ENCODE measurements at places on chromosomes 7 and 10.

GRCh38 chr7:37391791-37392672, 56.6 kb downstream of the ELMO1 start:
- no peak for DNase-seq

- DNase-seq, result no peak
Observed at GRCh38 chr7:106041140-106041717, 70.9 kb downstream of the SYPL1 start.

DNA sequence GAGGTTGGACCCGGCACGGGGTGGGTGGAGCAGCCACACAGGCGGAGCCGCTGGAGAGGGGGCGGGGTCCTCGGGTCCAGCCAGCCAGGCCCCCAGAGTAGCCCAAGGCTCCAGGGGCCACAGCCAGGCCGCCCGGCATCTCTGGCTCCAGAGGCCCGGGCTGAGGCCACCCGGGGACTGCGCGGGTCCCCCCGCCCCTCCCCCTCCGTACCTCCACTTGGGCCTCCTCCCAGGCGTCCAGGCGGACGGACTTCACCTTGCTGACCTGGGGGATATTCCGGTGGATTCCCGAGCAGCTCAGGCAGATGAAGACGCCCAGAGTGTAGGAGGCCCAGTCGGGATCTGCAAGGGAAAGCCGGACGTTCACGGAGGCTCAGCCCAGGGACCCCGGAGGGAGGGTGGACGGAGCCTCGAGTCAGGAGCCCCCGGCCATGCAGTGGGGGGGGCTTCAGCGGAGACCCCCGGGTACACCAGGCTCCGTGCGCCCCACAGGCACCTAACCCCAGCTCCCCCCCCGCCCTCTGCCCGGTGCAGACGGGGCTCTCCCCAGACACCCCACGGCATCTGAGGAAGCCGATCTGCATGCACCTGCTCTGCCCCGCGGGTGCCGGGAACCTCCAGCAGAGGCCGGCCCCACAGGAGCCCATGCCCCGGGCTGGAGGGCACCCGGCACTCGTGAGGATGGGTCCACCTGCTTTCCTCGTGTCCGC, 19.2 kb downstream of the ADAP1 start:
- no peak for DNase-seq

DNA sequence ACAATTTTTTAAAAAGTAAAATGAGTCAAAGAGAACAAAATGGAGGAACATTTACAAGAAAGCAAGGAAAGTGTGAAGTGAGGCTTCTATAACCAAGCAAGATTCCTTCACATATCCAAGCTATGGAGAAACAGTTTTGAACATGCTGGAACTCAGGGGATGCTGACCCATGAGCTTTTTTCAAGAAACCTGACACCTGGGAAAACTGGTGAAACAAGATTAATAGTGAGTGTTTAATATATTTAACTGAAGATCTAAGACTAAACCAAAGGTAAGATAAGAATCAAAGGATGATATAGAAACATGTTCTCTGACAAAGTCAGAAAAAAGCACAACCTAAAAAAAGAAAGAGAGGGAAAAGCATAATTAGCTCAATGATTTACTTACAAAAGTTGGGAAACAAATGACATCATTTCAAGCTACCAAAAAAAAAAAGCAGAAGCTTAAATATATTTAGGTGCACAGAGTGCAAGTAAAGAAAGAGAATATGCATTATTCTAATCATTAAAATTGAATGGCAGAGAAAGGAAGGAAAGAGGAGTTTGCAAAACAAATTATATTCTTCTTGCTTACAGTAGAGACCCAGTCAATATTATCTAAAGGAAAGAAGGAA, 24.9 kb downstream of the C7orf25 start:
- no peak for DNase-seq

- no peak for DNase-seq
Observed at GRCh38 chr7:129949292-129950133, 3.2 kb downstream of the UBE2H start.

- no peak for DNase-seq
Observed at GRCh38 chr10:7592627-7593026, 74.1 kb downstream of the ITIH5 start.

GRCh38 chr10:18625886-18626285, 25.5 kb downstream of the NSUN6 start:
- no peak for DNase-seq

DNA sequence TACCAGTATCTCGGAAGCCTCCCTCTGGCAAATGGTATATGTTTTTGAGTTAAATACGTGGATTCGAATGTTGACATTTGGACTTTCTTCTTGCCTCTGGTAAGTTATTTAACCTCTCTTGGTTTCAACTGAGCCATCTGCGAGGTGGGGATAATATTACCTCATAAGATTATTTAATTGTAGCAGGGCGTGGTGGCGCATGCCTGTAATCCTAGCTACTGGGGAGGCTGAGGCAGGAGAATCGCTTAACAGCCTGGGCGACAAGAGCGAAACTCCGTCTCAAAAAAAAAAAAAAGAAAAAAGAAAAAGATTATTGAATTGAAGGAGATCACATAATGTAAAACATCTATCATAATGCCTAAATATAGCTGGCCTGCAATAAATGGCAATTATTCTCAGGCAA, 396 bp upstream of the TAF5 start:
- no peak for DNase-seq

DNA sequence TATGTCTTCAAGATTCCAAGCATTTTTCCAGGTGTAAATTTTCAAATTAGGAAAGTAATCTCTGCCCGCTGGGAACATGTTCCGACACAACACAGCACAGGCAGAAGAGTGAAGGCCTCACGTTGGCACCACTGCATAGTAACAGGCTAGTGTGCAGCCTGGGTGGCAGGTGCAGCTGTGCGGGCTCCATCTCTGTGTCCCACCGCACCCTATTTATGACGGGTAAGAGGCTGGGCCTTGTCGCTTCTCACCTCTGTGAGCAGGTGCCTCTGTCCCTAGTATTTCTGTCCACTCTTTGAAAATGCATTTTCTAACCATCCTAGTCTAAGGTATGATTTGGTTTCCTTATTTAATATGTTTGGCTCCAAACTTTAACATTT, 24.1 kb downstream of the VIPR2 start:
- no peak for DNase-seq

GRCh38 chr10:29107866-29108498, 180.9 kb upstream of the LYZL1 start:
- DNase-seq, result no peak

DNA sequence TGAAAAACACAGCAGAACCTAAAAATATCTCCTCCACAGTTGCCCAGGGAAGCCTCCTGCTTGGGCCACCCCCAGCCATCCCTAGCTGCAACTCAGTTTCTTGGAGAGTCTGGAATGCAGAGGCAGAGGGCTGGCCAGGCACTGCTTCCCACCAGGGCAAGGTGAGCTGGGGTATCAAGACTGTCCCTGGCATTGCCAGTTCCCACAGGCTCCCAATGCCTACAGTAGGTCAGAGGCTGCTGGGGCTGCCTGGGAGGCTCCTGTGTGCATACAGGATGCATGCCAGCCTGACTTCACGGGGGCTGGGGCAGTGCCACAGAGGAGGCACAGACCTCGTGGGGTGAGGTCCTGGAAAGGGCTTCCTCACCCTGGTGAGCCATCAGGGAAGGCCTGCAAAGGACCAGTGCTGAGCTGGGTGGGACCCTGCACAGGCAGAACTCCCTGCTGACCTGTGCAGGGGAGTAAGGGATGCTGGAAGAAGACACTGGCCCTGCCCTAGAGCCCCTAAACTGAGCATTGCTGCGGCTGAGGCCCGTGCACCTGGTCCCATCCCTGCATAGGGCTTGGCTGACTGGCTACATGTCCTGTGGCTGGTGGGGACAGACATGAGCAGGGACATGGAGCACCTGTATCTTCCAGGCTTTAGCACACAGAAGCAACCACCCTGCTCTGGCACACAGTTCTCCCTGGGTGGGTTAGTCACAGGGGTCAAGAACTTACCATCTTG, 121.9 kb upstream of the RET start:
- no peak for DNase-seq

- DNase-seq, result peak; percentile 63
Observed at GRCh38 chr10:96830511-96831199, 1.4 kb upstream of the LCOR start.

GRCh38 chr7:74320645-74321221, 31.5 kb downstream of the CLIP2 start:
- no peak for DNase-seq

- DNase-seq, result no peak
Observed at GRCh38 chr7:131623154-131623553, 66.7 kb upstream of the PODXL start.

GRCh38 chr10:7972367-7972766, 82.1 kb upstream of the GATA3 start:
- DNase-seq, result no peak

GRCh38 chr10:47169581-47169980, 130.4 kb upstream of the GDF10 start:
- DNase-seq, result no peak

- DNase-seq, result no peak
Observed at GRCh38 chr10:9965341-9965740, 1052.3 kb upstream of the CELF2 start.

DNA sequence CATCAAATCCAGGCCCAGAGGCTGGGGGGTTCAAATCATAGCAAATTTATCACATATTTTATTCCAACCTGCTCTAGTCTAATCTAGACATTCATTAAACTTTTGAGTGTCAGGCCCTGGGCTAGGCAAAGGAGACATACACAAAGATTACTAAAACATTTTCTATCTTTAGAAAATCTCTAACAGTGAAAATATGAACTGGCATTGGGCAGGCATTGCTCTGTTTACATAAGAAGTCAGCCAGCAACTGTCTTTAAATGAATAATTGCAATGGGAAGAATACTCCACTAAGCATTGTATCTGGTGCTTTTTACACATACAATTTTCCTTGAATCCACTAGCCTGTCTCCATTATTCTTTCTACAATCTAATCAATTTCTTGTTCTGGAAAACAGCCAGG, 222.5 kb upstream of the LRRN3 start:
- no peak for DNase-seq

DNA sequence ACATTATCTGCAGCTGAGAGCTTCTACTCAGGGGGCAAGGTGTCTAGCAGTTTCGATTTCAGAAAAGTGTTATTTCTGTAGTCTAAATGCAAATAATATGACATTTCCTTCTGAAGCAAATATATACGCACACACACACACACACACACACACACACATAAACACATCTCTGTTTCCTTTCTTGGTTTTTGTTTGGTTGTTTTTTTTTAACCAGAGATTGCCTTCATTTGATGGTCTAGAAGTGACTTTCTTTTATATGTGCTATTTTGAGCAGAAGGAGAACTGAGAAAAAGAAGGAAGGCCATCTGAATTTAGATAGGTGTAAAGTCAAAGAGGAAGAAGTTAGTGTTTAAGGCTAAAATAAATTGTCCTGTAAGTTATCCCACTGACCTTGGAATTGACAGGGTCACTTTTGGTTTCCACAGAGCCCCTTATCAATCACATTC, 142.2 kb downstream of the TRIL start:
- DNase-seq, result no peak

- no peak for DNase-seq
Observed at GRCh38 chr7:107874111-107874510, 16.9 kb upstream of the DLD start.

GRCh38 chr10:124716369-124716768, 27.8 kb downstream of the FAM53B start:
- DNase-seq, result no peak

DNA sequence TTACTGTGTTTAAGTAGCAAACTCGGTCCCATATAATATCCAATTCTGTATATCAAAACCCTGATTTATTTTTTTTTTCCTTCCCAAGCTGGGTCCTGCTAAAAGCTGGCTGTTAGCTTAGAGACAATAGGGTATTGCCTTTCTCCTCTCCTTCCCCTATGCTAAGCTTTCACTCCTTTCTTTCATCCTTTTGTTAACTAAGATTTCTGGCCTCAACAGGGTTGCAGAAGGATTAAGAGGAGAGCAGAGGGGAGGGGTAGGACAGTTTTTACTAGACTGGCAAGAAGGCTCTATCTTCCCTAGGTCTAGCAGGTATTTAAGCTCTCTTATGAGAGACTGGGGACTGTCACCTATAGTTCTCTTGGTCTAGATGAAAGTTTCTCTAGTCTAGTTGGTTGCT, 229.2 kb downstream of the KCND2 start:
- no peak for DNase-seq

GRCh38 chr7:92916770-92917224, 80.4 kb upstream of the CDK6 start:
- DNase-seq, result no peak

- no peak for DNase-seq
Observed at GRCh38 chr10:126592901-126593300, 77.6 kb downstream of the C10orf90 start.

- no peak for DNase-seq
Observed at GRCh38 chr7:101114492-101114891, 12.4 kb upstream of the SERPINE1 start.

DNA sequence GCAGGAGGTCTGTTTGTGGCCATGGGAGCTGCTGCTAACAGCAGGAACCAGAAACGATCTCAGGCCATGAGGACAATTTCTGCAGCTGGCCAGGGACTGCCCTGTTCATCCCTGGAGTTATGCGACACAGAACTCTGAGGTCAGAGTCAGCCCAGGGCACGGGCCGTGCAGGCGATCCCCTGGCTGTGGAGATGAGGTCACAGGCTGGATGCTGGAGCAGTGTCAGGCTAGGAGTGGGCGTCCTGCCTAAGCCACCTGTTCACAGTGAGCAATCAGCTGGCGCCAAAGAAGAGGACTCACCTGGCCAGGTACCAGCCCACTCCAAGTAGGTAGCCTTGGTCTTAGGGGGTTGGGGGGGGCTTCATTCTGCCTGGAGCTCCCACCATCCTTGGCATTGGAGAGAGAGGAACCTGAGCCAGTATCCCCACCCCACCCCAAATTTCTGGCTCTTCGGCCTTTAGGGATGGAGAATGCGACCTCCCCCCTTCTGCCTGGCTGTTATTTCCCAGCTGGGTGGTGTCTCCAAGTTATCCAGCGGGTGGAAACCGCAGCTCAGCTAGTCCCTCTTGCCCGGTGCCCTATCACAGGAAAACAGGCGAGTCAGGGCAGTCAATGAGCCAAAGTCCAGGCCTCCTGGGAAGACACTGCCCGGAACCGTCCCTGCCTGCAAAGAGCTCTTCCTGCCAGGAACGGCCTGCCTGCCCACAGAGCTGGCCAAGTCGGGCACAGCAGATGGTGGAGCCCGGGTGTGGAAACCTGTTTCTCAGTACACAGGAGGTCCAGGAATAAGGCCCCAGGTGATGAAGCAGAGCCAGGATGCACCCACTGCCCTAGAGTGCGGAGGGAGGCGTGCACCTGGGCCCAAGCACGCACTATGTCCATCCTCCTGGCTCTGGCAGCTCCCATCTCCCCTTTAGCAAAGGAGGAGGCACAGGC, 1.8 kb upstream of the TTYH3 start:
- DNase-seq, result no peak

GRCh38 chr7:132536654-132537395, 39.4 kb downstream of the PLXNA4 start:
- no peak for DNase-seq

- DNase-seq, result no peak
Observed at GRCh38 chr10:90674461-90674860, 183.4 kb downstream of the HTR7 start.

- DNase-seq, result no peak
Observed at GRCh38 chr10:75229971-75230370, 5.8 kb downstream of the COMTD1 start.

All from stimulated activated CD8-positive, alpha-beta memory T cell treated with anti-CD3 and anti-CD28 coated beads, Interleukin-2, amount 100 ng/mL, for 1 hour (primary cell).